ENCODE measurements at places on chromosomes 6 and 20. TPM values are rescaled to one million over a fixed set of nuclear protein-coding genes. Genes with fewer than 3 reads are reported as not detected.

GRCh38 chr6:818196-818595 is 125.3 kb upstream of the EXOC2 start:
- DNase-seq: no peak

DNA sequence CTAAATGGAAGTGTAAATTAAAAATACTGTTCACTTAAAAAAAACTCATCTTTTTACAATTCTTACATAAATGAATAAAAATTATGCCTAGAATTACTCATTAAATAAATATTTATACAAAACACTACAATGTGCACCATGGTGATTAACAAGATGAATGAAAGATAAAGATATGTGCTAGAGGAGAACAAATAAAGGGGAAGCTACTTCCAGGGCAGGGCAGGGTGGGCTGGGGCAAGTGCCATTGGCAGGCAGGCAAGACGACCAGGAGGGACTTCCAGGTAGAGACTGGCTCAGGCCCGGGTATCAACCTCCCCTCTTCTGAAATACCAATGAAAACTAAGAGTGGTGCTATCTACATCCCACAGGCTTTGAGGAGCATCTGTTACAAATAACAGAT is 20.4 kb downstream of the PREP start:
- no peak for DNase-seq

GRCh38 chr20:43899274-43900120 is 15.2 kb upstream of the TOX2 start:
- no peak for DNase-seq

- peak; percentile 56 for DNase-seq
Observed at GRCh38 chr6:137313928-137314855, 95.0 kb upstream of the IFNGR1 start.

DNA sequence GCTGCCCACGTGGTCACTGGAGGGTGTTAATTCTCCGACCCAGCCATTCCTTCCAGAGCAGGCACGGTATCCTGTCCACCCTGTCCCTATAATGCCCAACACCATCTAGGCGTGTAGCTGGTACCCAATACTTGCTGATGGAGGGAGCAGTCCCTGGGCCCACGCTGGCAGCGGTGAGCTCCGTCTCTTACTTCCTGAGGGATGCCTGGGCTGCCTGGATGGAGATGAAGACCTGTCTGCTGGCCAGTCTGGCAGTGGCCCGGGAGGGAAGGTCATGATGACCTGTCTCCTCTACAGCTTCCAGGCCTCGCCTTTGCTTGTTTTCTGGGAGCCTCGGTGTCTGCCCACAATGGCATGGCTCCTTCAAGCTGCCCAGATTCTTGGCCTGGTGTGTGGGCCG is 297.9 kb upstream of the SUPT3H start:
- no peak for DNase-seq

- DNase-seq: peak; percentile 98
Observed at GRCh38 chr20:50731055-50731929, at the start of gene PARD6B. Gene PARD6B, plus strand, starts transcription at chr20:50731580. Its CDS starts 207 bp downstream, at chr20:50731787.

GRCh38 chr20:13166011-13166410 is 55.1 kb upstream of the ISM1 start:
- no peak for DNase-seq

GRCh38 chr6:129134535-129134934 is 251.6 kb downstream of the LAMA2 start:
- DNase-seq: no peak

DNA sequence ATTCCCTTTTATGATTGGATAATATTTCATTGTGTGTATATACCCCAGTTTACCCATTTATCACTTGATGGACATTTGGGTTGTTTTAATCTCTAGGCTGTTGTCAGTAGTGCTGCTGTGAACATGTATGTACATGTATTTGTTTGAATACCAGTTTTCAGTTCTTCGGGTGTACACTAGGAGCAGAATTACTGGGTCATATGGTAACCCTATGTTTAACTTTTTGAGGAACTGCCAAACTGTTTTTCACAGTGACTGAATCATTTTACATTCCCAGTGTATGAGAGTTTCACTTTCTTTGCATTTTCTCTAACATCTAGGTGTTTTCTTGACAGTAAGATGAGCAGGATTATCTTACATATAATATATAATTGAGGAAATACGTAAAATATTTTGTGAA is 44.7 kb upstream of the ADIG start:
- no peak for DNase-seq

DNA sequence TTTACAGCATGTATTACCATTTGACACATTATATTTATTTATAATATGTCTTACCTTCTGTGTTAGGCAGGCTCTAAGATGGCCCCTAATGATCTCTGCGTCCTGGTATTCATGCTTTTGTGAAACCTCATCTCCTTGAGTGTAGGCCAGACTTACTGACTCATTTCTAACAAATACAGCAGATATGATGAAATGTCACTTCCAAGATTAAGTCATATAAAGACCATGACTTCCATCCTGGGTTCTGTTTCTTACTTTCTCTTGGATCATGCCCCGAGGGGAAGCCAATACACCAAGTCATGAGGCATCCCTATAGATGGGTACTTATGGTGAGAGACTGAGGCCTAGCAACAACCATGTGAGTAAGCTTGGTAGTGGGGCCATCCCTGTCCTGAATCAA is 30.2 kb downstream of the ZHX3 start:
- DNase-seq: no peak

DNA sequence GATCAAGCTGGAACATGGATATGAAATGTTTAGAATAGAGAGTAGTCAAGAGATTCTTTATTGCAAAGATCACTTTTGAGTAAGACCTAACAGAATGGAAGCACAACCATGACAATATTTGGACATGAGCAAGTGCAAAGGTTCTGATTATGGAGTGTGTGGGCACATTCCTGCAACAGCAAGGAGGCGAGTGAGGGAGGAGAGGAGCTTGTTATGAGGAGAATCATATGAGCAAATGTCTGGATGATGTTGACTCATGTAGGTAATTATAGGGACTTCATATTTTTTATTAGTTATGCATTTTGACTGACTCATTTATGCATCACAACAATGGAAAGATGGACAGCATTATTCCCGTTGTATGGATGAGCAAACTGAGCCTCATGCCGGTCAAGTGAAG is 100.8 kb upstream of the SLC35B3 start:
- no peak for DNase-seq

GRCh38 chr6:143965503-143966171 is 42.4 kb downstream of the PLAGL1 start:
- no peak for DNase-seq

DNA sequence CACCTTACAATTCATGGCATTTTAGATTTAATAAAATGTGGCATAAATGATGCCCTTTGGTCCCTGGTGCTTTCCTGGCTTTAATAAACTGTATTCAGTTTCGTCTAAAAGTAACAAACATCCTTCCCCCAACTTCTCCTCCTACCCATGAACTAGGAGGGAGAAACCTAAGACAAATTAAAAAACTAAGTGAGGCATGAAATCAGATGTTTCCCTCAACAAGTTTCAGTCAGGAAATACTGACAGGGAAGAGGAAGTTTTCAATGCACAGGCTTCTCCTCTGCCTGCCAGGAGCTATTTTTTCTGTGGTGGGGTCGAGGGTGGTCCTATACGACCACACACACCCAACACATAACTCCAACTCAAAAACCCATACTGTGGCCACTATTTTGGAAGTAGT is 10.0 kb downstream of the HBS1L start:
- DNase-seq: no peak

DNA sequence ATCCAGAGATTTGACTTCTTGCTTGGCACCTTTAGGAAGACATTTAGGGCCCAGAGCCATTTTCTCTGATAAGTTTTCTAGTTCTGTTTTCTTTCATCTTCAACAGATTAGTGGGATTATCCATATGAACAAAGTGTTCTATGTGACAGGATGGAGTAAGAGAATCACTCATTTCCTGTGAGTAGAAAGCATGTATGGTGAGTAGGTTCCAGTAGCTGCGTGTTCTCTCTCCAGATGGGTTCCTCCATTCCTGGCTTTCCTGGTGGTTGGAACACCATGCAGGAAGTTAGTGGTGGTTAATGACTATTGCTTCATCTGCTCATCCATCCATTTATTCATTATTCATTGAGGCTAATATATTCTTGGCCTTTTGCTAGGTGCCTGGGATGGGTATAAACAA is 54.0 kb downstream of the EFCAB8 start:
- DNase-seq: no peak

GRCh38 chr6:8172530-8172929 is 70.2 kb upstream of the EEF1E1 start:
- no peak for DNase-seq

DNA sequence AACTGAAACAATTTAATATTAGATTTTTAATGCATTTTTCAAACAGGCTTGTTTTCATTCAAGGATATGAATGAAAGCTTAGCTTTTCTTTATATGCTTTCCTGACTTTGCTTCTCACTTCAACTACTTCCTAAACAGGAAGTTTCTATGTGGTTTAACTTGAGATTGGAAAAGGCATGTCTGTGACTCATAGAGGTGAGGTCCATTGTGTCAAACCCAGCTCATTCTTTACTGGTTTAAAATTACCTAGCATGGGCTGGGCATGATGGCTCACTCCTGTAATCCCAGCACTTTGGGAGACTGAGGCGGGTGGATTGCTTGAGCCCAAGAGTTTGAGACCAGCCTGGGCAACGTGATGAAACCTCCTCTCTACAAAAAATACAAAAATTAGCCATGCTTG is 34.4 kb downstream of the EFHC1 start:
- no peak for DNase-seq

- DNase-seq: no peak
Observed at GRCh38 chr20:47125508-47125757, 230.8 kb downstream of the EYA2 start.

DNA sequence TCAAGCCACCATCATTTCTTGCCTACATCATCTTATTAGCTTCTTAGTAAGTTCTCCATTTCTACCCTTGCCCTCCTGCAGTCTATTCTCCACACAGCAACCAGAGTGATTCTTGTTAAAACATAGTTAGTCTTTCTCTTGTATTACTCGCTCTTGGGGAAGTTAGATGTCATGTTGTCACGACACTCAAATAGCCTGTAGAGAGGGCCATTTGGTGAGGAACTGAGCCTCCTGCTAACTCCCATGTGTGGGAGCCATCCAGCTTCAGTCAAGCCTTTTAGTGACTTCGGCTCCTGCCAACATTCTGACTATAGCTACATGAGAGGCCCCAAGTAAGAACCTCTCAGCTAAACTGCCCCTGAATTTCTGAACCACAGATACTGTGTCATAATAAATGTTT is 395.4 kb downstream of the CDC5L start:
- DNase-seq: no peak

GRCh38 chr6:53412021-53412715 is 63.4 kb upstream of the ELOVL5 start:
- no peak for DNase-seq

GRCh38 chr6:43092635-43093034 is 16.5 kb downstream of the PTK7 start:
- DNase-seq: no peak

DNA sequence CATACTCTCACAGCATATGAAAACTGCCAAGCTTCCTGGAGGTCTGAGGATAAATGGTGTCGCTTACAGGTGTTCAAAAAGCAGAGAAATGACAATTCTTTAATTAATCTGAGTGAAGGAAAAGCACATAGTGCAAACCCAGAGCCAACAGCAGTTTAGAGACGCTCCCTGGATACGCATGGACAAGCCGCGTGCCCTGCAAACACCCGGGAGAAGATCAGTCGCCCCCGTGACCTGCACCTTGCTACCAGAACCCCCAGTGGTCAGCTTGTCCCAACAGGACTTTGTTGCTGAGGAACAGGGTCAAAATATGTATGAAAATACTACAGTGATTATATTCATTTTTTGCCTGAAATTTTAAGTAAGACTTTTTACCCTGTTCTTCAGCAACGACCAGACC is 93.9 kb downstream of the PSMG4 start:
- DNase-seq: no peak

GRCh38 chr6:3749977-3750316 is 1.6 kb downstream of the PXDC1 start:
- DNase-seq: no peak

DNA sequence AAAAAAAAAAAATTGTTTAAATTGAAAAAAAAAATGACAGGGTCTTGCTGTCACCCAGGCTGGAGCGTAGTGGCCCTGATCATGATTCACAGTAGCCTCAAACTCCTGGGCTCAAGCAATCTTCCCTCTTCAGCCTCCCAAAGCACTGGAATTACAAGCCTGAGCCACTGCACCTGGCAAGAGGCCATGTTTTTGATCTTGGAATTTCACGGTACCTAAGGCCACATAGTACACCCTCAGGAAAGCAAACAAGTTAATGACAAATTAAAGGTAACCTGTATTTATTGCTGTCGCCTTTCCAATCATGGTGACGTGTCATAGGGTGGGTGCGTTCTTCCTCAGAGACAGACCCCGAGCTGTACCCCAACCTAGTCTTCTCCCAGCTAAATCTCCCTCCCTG is 79.2 kb downstream of the LINC00237 start:
- DNase-seq: no peak

- DNase-seq: no peak
Observed at GRCh38 chr6:36839749-36840431, 646 bp upstream of the CPNE5 start.

DNA sequence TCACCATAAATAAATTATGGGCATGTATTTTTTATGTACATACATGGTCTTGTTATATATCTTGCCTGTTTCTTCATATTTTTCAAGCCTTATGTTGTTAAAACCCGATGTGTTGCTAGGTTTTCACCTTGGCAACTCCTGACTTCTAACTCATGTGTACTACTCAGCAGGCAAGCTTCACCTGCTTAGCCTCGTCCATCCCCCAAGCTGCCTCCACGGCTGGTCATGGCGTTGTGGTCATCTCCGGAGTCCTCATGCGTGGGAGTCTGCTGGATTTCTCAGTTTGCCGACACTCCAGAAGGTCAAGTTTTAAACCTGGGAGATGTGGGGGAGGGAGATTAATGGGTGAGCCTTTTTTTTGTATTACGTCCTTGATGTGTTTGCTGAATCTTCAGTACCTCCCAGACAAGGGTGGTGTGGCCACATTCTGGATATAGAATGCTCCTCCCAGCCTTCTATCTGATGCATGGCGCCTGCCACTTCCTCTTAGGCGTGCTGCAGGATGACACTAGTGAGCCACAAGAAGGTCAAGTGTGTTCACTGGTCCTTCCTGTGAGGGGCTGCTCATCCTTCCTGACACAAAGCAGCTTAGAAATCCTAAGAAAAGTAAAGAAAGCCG is 26.6 kb upstream of the EDN3 start:
- no peak for DNase-seq

- DNase-seq: no peak
Observed at GRCh38 chr6:1636971-1637871, 27.5 kb downstream of the FOXC1 start.

THBD gene
- 15.8 TPM for total RNA-seq

RAB32 gene
- total RNA-seq: 41.9 TPM

SF3B5 gene
- 113 TPM for total RNA-seq

SLC12A5 gene
- not detected for total RNA-seq

PLAGL1 gene
- total RNA-seq: 4.7 TPM

C20orf144 gene
- total RNA-seq: not detected

HLA-DRB5 gene
- 0.20 TPM for total RNA-seq

SGK2 gene
- total RNA-seq: 0.15 TPM

FBXO9 gene
- total RNA-seq: 42.9 TPM

ASCC3 gene
- 60.2 TPM for total RNA-seq

SRC gene
- 116 TPM for total RNA-seq

GID8 gene
- 20.6 TPM for total RNA-seq

Data from NCI-H460 (cell line).